ENCODE measurements at places on chromosomes 12 and 14. TPM values are rescaled to one million over a fixed set of nuclear protein-coding genes. Genes with fewer than 3 reads are reported as not detected.

Gene VDR
- 4.1 TPM for total RNA-seq

Gene KLHDC2
- total RNA-seq: 53.2 TPM

GRCh38 chr12:62720661-62721330 lies 214.2 kb downstream of the PPM1H start:
- DNase-seq: no peak

GRCh38 chr14:59186306-59186705 lies 2.2 kb upstream of the DAAM1 start:
- no peak for DNase-seq

GRCh38 chr12:122932207-122932606 lies 34.1 kb downstream of the ABCB9 start:
- DNase-seq: no peak

GRCh38 chr14:77641534-77642341 lies 25.3 kb upstream of the SPTLC2 start:
- peak; percentile 82 for DNase-seq

All from umbilical cord (tissue), 2 donors.